ENCODE measurements at places on chromosomes 5 and 9.

- DNase-seq, result no peak
These were observed 32.8 kb upstream of the IL17B start for GRCh38 chr5:149411738-149412519.

GRCh38 chr5:163586531-163586956 is 81.1 kb downstream of the MAT2B start:
- DNase-seq, result no peak

DNA sequence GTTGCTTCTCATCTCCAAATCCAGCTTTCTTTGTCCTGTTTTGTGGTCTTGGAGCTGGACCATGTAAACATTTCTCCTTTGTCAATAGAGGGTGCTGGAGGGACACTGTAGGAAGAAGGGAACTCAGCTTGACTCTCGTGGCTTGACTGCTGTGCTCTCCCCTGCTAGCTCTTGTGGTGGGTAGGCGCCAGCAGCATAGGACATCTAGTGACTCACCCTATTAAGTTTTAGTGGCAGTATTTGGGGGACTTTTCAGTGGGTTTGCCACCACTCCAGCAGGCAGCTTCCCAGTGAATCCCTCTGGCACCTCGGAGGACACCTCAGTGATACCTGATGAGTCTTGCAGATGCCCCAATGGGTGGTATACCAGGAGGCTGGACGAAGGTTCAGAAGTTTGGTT is 97.8 kb downstream of the TSSK1B start:
- no peak for DNase-seq

- DNase-seq, result no peak
These were observed 134.6 kb downstream of the PIK3R1 start for GRCh38 chr5:68350176-68350575.
